ENCODE measurements at places on chromosomes 1 and 21.
A peak's percentile ranks its signal among the peaks of the same experiment; 100 is the strongest.

DNA sequence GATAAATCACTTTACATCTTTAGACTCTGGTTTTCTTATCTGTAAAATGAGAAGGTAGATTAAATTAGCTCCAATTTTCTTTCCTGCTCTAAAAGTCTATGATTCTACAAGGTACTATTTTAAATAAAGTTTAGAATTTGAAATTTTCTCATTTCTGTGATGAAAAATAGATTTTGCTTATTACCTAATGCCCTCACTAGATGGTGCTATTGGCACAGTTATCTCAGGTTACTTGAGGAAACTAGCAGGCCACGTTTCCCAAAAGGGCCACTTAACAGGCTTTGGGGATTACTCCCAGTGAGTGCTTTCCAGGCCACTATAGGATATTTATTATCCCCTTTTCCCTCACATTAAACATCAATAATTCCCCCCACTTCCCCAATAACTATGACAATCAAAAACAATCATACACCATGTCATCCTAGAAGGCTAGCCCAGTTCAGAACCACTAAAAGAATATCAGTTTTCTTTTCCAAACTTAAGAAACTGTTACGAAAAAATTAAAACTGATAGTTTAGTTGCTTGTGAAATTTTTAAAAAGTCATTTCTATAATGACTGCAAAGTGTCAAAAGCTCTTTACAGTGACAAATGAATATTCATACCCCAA lies 30.6 kb downstream of the OMA1 start:
- peak; percentile 15 for DNase-seq

- no peak for DNase-seq
Measured at GRCh38 chr1:68344208-68344607, 105.5 kb downstream of the RPE65 start.

DNA sequence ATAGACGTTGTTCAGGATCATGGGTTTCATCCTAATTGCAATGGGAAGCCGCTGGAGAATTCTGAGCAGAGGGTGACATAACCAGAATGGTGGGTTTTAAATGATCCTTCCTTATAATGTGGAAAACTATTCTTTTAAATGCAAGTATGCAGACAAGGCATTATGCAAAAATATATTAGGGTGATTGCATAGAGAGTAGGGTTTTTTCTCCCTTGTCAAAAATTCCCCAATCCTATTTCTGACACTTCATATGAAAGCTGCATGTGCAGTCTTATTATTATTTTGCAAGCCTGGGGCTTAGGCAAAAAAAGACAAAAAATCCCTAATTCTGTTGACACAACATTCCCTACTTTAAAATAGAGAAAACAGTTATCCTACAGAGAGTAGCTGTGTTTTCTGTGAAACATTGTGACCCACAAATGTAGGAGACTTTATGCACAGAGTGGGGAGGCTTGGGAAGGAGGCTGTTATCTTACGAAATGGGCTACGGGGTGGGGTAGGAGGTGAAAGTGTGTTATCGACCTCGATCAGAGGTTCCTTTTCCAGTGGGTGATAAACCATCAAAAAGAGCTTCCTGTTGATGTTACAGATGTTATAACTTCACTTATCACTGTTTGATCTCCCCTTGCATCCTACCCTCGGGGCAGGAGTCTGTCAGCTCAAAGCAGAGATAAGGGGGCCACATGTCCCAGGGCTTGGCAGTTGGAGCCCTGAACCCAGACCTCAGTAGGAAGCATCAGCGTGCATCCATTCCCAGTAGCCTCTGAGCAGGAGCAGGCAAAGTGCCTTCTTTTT lies 27.2 kb downstream of the RHEX start:
- no peak for DNase-seq

GRCh38 chr1:180632326-180633056 lies 669 bp downstream of the XPR1 start:
- peak; percentile 33 for DNase-seq

DNA sequence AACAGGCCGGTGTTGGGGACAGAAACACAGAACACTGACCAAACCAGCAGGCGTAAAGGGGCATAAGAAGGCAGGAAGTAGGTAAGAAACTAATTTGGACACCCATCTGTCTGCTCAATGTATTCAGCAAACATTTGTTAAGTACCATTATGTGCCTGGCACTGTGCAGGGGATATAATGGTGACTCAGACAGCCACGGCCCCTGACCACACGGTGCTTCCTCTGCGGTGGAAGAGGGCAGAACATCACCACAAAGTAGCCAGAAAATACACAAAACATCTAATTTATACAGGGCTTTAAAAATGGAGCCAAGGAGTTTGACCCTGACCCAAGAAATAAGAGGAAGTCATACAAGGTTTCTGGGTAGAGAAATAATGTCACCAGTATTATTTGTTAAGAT lies 12.9 kb downstream of the DNAJC11 start:
- DNase-seq = no peak

DNA sequence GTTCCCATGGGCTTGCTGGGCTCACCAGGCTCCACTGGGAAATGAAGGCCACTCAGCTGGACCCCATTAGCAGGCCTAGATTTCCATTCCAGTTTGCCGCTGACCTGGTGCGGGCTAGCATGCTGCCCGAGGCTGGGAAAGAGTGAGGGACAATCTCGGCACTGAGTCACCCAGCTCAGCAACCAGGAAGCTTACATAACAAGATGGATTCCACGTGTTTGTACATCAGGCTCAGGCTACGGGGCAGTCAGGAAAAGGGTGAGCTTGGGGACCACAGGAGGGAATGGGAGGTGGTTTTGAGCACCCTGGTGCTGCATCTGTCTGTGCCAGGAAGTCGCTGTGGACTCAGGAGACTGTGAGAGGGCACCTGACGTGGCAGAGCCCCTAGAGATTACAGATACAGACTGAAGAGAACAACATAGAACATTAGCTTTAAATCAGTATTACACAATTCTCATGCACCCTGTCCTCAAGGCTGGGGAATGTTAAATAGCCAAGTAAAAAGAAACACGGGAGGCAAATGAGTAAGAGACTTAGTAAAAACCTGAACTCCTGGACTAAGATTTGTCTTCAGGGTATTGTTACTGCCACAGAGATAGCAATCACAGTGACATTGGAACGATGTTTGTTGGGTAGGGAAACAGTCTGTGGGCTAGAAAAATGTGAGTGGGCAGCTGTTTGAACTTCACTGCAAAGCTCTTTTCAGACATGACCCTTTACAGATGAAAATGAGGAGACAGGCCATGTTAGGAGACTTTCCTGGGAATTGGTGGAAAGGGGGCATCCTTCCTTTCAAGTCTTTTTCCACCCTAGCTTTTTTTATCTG lies 51.1 kb downstream of the GLUL start:
- DNase-seq = no peak

DNA sequence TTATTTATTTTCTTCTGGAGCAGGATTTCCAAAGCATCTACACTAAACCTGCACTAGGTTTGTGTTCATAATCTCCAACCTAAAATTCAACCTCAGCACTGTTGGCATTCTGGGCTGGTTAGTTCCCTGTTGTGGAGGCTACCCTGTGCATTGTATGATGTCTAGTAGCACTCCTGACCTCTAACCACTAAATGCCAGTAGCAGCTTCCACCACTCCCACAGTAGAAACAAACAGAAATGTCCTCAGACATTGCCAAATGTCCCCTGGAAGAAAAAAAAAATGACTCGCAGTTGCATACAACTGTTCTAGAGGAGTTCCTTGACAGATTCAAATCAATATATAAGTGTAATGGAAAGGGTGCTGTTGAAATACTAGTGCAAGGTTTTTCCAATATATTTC lies 18.9 kb downstream of the GRIK1 start:
- no peak for DNase-seq

DNA sequence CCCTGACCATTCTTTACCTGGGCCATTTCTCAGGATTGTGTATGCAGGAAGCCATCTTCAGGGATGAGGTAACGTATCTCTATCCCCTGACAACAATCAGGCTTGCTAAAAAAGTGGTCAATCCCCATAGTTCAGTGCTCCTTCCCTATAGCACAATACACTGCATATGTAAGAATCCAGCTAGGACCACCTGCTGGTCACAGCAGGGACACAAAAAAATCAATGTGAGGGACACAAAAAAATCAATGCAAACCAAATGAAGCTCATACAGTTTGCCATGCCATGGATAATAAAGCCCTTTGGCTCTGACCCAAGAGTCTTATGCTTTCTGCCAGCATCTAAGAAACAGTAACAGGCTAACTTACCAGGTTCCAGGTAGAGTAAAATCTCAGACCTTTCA lies 16.3 kb downstream of the ACBD6 start:
- DNase-seq = no peak

DNA sequence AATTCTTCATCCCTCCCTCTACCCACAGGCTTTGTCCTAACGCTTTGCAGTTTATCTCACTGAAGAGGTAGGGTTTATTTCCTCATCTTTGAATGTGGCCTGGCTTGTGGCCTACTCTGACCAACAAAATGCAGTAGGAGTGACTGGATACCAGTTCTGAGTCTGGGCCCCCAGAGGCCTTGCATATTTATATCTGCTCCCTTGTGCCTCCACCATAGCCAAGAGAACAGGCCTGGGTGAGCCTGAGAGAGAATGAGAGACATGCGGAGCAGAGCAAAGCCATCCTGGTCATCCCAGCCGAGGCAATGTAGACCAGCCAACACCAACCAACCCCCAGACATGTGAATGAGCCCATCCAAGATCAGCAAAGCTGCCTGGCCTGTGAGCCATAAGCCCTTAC lies 30.3 kb downstream of the SMIM12 start:
- no peak for DNase-seq

GRCh38 chr1:17594690-17595601 lies 55.4 kb downstream of the ARHGEF10L start:
- no peak for DNase-seq

GRCh38 chr1:201371276-201371675 lies 6.2 kb downstream of the TNNT2 start:
- no peak for DNase-seq

- no peak for DNase-seq
Measured at GRCh38 chr1:32768110-32768850, 48.9 kb downstream of the YARS1 start.

DNA sequence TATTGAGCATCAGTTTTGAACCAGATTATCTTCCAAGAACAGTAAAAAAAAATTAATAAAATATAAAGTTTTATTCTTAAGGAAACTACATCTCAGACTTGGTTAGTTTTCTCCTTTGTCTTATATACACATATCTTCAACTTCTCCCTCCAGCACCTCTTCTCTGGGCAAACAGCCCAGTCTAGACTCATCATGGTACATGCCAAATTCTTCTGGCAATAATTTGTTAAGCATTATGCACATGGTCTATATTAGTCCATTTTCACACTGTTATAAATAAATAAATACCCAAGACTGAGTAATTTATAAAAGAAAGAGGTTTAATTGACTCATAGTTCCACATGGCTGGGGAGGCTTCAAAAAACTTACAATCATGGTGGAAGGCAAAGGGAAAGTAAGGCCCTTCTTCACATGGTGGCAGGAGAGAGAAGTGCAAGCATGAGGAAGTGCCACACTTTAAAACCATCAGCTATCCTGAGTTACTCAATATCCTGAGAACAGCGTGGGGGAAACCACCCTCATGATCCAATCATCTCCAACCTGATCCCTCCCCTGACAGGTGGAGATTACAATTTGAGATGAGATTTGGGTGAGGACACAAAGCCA lies 108.7 kb upstream of the RNPC3 start:
- no peak for DNase-seq

- no peak for DNase-seq
Measured at GRCh38 chr1:54805466-54805865, 4.3 kb upstream of the TTC22 start.

DNA sequence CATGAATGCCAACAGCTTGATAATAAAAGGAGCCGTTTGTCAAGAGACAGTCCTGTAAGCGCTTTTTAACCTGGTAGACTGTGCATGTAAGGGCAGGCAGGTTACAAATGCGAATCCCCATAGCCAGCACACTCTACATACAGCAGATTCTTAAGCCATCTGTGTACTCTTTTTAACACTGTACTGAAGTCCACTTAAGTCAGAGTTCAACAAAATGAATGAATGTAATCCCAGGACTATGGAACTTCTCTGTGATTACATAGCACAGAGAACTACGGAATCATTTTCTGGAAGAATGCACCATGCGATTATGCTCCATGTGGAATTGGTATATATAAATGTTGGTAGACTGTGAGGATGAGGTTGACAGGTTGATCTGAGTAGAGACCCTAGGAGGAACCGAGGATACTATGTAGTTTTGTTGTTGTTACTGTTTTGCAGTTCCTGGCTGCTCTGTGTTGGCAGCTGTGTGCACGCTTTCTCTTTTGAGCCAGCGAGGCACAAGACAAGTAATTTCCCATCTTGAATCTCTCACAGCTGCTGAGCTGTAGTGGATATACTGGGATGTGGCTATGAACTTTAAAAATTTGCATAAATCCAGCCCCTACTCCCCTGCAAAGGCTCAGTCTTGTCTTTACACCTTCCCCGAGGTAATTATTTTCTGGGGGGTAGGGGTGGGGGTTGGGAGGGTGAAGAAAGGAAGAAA lies 21.9 kb downstream of the LRRC8D start:
- no peak for DNase-seq

GRCh38 chr1:212402666-212403321 lies 11.9 kb downstream of the PACC1 start:
- DNase-seq = no peak

GRCh38 chr1:40532844-40533424 lies 1.5 kb downstream of the ZNF684 start:
- peak; percentile 35 for DNase-seq

GRCh38 chr21:25639551-25640201 lies 618 bp downstream of the JAM2 start:
- peak; percentile 42 for DNase-seq

DNA sequence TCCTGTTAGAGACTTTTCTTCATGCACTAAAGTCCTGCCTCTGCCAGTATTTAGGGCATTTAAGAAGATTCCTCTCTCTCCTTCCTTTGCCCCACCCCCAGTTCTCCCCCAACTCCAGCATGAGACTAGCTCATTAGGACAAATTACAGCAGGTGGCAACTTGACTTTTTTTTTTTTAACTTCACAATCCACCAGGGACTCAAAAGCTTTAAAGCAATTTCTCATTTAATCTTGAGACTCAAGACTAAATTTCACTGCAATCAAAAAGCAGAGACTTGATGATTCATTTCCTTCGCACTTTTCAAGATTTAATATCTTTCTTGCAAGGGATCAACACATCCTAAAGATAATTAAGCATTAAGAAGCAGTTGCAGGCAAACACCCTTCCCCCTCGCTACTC lies 74.9 kb downstream of the WLS start:
- DNase-seq = no peak

- DNase-seq = no peak
Measured at GRCh38 chr1:163178628-163179027, 24.1 kb downstream of the RGS5 start.

DNA sequence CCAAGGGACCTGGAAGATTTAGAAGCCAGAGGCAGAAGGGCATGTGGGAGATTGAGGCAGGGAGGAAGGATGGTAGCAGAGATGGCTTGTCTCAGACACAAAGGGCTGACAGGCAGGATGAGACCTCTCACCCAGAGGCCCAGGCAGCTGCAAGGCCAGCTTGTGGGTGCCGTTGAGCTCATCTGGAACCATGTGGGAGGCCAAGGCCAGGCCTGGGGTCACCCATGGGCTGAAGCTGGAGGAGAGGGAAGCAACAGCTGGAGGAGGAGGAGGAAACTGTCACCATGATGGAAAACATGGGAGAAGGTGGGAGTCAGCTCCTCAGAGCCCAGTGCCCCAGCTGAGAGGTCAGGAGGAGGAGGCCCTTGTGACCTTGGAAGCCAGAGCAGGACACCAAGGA lies 6.4 kb downstream of the CRABP2 start:
- DNase-seq = no peak

- DNase-seq = peak; percentile 44
Measured at GRCh38 chr1:52139817-52140540, 1.9 kb upstream of the ZFYVE9 start.

All from H54 (cell line).